NCI-H187 treated with DMSO at 0.1 percent for 48 hours (cell line): ENCODE measurements at places on chromosomes 2 and 18.

DNA sequence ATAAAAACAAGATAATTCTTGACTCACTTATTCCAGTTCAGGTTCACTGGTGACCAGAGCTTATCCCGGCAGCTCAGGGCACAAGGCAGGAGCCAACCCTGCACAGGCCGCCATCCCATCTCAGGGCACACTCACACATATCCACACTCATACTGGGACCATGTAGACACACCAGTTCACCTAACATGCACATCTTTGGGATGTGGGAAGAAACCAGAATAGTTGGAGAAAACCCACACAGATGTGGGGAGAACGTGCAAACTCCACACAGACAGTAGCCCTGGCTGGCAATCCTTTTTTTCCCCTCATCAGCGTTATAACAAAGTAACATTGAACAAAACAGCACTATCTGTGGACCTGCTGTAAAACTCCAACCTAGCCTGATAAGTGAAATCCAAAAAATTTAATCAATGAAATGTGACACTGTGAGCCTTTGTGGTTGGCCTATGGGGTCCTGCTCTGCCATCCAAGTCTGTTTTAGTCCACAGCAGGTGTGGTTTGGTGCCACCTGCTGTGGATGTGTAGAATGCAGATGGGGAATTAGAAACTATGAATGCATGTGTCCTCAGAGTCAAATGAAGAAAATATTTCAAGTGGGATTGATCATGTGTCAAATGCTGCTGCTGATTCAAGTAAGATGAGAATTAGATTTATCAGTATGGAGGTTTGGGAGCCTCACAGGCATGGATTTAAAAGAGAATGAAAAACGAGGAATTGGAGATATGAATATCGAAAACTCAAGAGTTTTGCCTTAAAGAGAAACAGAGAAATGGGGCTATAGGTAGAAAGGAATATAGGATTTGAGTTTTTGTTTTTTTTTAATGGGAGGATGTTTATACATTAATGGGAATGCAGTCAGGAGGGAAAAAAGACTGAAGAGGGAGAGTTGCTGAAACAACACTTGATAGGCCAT, 47.0 kb downstream of the UGP2 start:
- no peak for DNase-seq

- no peak for DNase-seq
These were observed 8.7 kb downstream of the CHMP1B start for GRCh38 chr18:11859903-11860407.

- no peak for DNase-seq
These were observed 141.9 kb downstream of the MGAT5 start for GRCh38 chr2:134395779-134396178.

- no peak for DNase-seq
These were observed 100.1 kb upstream of the KLF7 start for GRCh38 chr2:207265869-207266268.

DNA sequence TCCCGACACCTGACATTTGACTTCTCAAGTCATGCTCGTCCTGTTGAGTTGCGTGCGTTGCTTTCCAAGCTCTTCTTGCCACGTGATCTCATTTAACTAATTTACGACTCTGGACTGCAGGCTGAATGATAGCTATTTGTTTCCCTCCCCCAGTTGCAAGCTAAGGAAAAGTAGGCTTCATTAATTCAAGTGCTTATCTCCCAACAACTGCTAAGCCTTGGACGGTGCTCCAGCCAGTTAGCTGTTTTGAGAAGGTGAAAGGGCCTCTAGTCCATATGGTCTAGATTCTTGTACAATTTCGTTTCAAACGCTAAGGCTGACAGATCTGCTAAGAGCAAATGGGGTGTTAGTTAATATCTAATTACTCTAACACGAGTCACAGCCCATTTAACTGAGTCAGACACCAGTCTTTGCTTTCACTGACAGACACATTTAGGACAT, 21.1 kb downstream of the GPR45 start:
- DNase-seq = no peak

DNA sequence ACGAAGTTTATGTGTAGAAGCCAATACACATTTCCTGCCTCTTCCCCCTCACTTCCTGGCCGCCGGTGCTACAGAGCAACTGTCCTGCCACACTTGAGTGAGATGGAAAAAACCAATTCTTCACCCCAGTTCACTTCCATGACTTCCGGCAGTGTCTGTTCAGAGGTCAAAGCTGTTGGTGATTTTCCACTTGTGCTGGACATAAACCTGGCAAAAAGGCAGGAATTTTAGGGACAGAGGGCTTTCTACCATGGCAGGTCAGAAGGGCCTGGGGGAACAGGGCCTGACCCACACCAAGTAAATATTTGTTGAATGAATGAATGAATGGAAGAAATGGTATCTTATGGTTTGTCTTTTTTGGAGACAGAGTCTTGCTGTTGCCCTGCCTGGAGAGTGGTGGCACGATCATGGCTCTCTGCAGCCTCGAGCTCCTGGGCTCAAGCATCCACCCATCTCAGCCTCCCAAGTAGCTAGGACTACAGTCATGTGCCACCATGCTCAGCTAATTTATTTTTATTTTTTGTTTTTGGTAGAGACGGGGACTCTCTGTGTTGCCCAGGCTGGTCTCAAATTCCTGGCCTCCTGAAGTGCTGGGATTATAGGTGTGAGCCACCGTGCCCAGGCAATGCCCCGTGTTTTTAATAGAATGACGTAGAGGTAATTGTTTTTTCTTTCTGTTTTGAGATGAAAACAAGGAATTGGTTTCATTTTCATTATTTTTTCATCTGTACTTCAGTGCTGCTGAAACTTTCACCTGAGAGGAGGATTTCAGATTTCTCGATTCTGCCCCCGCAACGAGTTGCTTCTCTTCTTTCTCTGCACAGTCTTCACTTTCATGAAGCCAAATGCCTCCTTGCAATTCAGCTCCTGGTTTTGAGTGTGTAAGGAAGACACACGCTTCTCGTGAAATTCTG, 48.0 kb upstream of the LPIN2 start:
- no peak for DNase-seq

GRCh38 chr2:20624156-20624883, 26.6 kb downstream of the HS1BP3 start:
- DNase-seq = no peak

DNA sequence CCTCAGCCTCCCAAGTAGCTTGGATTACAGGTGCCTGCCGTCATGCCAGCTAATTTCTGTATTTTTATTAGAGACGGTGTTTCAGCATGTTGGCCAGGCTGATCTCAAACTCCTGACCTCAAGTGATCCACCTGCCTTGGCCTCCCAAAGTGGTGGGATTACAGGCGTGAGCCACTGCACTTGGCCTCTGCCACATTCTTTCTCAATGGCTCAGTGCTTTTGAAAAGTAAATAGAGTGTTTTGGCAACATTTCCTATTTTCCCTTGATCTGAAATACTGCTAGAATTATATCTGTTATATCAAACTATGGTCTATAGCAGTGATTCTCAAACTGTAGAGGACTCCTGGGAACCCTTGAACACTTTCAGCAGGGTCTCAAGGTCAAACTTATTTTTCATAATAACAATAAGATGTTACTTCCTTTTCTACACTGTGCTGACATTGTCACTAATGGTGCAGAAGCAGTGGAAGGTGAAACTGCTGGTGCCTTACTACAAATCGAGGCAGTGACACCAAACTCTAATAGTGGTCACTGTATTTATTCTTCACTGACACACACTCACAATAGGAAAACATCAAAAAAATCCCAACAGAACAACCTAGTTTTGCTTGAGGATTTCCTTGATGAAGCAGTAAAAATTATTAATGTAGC, 10.6 kb downstream of the DAW1 start:
- no peak for DNase-seq
